ENCODE measurements at places on chromosomes 4 and X.

GRCh38 chrX:50386520-50386919 is 84.1 kb downstream of the DGKK start:
- no peak overlapping the region for H3K4me3 ChIP-seq
- H3K27me3 ChIP-seq, result no peaks in the 10 kb centered on the region
- no peaks in the 10 kb centered on the region for H3K36me3 ChIP-seq
- DNase-seq, result no peak
- no peak overlapping the region for H3K27ac ChIP-seq
- H3K4me1 ChIP-seq, result no peaks in the 10 kb centered on the region

GRCh38 chr4:102411408-102411807 is 66.1 kb upstream of the SLC39A8 start:
- no peaks in the 10 kb centered on the region for H3K36me3 ChIP-seq
- no peak overlapping the region for H3K4me3 ChIP-seq
- no peak overlapping the region for H3K27ac ChIP-seq
- no peak for DNase-seq
- peaks cover 4% of the 10 kb centered on the region for H3K27me3 ChIP-seq

- H3K27me3 ChIP-seq, result no peaks in the 10 kb centered on the region
- no peaks in the 10 kb centered on the region for H3K36me3 ChIP-seq
- peaks cover 17% of the 10 kb centered on the region for H3K4me1 ChIP-seq
- H3K4me3 ChIP-seq, result no peak overlapping the region
- peak overlapping the region; percentile 80 for H3K27ac ChIP-seq
- DNase-seq, result peak; percentile 42
These were observed 5.2 kb upstream of the TCEANC start for GRCh38 chrX:13647709-13648212.

- no peak overlapping the region for H3K27ac ChIP-seq
- H3K36me3 ChIP-seq, result no peaks in the 10 kb centered on the region
These were observed 24.5 kb upstream of the GRID2 start for GRCh38 chr4:92279296-92279695.

GRCh38 chrX:110118530-110118929 is 115.6 kb downstream of the TMEM164 start:
- H3K36me3 ChIP-seq, result peaks cover 7% of the 10 kb centered on the region
- no peak overlapping the region for H3K27ac ChIP-seq
- H3K4me1 ChIP-seq, result no peaks in the 10 kb centered on the region
- H3K27me3 ChIP-seq, result no peaks in the 10 kb centered on the region
- no peak for DNase-seq

DNA sequence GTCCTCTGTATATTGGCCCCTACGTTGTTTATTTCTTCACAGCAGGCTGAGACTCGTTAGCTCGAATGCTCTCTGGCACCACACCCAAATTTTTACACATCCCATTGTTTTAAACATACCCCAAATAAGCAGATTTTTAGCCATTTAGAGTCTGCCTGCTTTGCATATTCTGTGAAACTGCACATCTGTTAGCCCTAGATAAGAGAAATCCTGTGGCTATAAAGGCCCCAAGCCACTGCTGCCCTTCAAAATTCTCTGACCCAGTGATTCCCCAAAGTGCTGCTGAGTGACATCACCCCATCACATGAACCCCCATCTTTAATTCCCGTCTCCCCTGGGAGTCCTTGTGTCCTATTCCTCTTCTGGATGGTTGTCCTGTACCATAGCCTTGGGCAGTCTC is 20.8 kb downstream of the TEX13C start:
- DNase-seq, result no peak
- no peaks in the 10 kb centered on the region for H3K36me3 ChIP-seq

DNA sequence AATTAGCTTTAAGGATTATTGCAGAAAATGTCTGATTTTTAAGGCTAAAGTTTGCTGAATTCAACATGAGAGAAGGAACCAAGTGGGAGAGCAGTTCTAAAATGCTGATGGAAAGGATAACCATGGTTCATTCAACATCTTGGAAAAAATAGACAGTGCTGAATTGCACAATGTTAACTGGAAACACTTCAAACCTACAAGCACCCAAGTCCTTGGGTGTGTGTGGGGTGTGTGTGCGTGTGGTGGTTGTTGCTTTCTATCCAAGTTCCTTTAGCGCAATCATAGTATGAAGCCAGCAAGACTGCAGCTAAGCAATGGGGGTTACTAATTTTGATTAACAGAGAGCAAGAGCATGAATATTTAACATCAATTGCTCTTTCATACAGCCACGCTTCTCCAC is 29.3 kb upstream of the SCOC start:
- DNase-seq, result no peak
- no peaks in the 10 kb centered on the region for H3K36me3 ChIP-seq

DNA sequence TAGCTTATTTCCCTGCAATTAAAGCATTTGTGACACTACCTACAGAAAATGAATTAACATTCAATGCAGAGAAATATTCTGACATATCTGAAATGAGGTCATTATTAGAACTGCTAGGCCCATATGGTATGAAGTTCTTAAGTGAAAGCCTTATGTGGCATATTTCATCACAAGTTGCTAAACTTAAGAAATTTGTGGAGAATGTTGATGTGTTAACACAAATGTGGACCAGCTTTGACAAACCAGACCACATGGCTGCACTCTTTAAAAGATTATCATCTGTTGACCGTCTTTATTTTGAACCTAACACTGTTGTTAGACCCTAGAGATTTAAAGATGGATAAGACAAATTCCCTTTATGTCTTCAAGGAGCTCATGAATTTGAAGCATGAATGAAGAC is 1024.1 kb downstream of the RPA4 start:
- no peaks in the 10 kb centered on the region for H3K27me3 ChIP-seq
- H3K4me1 ChIP-seq, result no peaks in the 10 kb centered on the region
- H3K4me3 ChIP-seq, result no peak overlapping the region
- no peak overlapping the region for H3K27ac ChIP-seq

DNA sequence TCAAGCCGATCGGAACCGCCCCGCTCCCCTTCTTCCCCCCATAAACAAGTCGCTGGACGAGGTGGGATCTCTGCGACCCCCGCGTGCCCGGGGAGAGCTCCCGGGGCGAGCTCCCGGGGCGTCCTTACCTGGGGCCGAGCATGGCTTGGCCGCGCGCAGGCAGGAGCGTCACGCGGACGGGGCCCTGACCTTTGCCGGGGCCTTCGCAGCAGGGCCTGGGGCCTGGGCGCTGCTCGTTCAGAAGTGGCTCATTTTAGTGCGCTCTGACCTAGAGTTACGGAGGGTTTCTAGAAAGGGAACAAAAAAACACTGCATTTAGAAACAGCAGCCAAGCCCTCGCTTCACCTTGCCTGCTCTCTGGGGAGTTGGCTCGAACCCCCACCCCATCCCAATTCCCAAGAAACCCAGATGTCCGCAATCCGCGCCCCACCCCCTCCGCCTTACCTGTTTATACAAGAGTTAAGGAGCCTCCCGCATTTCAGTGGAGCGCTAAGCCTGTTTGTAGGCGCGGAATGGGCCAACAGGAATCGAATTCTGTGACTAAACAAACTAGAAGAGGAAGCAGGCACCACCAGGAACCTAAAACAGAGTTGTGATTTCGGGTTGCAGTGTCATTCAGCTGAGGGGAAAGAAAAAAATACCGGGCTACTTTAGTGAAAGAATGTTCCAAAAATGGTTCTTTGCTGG is 814 bp upstream of the RBM47 start:
- H3K4me1 ChIP-seq, result peaks cover 32% of the 10 kb centered on the region
- peaks cover 45% of the 10 kb centered on the region for H3K27me3 ChIP-seq
- H3K27ac ChIP-seq, result peak overlapping the region; percentile 18
- DNase-seq, result peak; percentile 10
- H3K4me3 ChIP-seq, result peak overlapping the region; percentile 71

DNA sequence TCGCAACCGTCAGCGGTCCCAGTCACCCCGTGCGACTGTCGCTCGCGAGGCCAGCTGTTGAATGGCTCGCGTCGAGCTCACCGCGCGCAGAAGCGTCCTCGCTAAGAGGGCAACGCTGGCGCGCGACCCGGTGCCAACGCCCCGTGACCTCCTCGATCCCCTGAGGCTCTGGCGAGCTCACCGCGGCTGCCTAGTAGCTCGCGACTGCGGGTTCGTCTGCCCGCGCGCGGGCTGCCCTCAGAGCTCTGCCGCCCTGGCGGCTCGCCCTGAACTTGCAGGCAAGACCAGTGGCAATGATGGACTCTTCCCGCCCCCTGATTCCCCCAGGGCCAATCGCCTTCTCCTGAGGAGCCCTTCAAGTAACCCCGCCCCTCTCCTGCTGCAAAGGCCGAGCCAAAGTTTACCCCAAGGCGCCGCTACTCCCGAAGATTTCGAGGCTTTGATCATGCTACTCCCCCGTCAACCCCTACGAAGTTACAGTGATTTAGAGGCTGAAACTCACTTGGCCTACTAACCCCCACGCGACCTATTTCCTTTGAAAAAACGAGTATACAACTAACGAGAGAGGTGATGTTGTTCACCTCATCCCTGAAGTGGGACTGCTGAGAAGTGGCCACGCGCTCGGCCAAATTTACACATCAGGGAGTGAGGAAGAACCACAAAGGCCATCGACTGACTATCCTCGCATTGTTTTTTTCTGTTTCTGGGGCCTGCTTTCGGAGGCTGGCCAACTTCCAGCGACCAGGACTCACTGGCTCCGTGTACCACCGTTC is 37.5 kb downstream of the PGRMC1 start:
- peak overlapping the region; percentile 60 for H3K4me3 ChIP-seq
- H3K27me3 ChIP-seq, result peaks cover 6% of the 10 kb centered on the region
- H3K27ac ChIP-seq, result no peak overlapping the region
- DNase-seq, result peak; percentile 47
- H3K4me1 ChIP-seq, result peaks cover 6% of the 10 kb centered on the region
- no peaks in the 10 kb centered on the region for H3K36me3 ChIP-seq

- no peak for DNase-seq
- peaks cover 3% of the 10 kb centered on the region for H3K4me1 ChIP-seq
- H3K27ac ChIP-seq, result no peak overlapping the region
- H3K27me3 ChIP-seq, result no peaks in the 10 kb centered on the region
These were observed 45.7 kb downstream of the ACOX3 start for GRCh38 chr4:8394806-8395205.

GRCh38 chr4:22668301-22668700 is 24.4 kb upstream of the GBA3 start:
- H3K4me3 ChIP-seq, result no peak overlapping the region
- no peaks in the 10 kb centered on the region for H3K36me3 ChIP-seq
- H3K27ac ChIP-seq, result no peak overlapping the region

DNA sequence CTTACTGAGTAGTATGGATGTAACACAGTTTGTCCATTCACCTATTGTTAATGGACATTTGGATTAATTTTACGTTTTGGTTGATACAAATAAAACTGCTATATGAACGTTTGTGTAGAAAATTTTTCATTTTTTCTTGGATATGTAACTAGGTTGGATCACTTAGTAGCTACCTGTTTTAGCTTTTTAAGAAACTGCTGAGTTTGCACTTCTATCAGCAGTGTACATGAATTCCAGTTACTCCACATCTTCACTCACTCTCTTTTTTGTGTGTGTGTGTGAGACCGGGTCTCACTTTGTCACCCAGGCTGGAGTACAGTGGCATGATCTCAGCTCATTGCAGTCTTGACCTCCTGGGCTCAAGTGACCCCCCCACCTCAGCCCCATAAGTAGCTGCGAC is 15.4 kb downstream of the LARP1B start:
- H3K36me3 ChIP-seq, result peaks cover 35% of the 10 kb centered on the region
- no peak for DNase-seq
- H3K27ac ChIP-seq, result no peak overlapping the region

DNA sequence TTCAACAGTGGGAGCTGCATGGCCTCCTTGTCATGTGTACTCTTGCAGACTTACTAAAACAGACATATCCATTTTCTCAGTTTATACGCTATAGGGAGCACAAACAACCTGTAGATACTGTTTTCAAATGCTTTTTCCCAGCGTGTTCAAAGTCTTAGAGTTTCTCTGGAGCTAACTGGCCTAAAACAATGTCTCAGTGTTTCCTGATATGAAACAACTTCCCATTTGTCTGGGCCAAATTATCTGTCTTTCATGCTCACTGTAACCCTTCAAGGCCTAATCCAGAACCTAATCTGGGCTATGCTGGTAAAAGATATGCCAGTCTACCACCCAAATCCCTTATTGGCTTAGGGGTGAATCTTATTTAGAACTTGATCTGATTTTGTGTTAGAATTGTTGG is 38.8 kb downstream of the RAB40A start:
- H3K27me3 ChIP-seq, result no peaks in the 10 kb centered on the region
- no peak for DNase-seq
- H3K27ac ChIP-seq, result no peak overlapping the region
- H3K4me1 ChIP-seq, result no peaks in the 10 kb centered on the region
- no peak overlapping the region for H3K4me3 ChIP-seq

DNA sequence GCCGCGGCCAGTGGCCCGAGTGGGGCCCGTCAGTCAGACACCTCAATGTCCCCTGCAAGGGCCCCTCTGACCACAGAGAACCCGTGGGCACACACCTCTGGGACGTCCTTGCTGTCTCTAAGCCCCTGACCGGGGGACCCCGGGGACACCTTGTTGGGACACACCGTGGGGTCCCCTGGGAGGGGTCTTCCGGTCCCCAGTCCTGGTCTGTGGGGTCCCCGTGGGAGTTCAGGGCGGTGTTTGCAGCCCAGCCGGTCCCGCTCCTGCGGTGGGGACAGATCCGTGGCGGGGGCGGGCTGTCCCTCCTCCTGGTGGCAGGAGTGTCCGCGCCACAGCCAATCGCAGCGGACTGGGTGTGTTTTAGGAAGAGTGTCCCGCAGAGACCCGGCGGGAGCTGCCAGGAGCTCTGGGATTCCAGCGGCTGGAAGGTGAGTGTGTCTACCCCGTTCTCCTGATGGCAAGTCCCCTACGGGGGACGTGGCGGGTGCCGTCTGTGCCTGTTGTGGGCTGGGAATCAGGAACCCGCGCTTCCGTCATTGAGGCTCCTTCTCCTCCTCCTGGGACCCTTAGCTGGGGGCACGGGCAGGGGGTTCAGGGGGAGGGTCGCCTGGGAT is 5.1 kb upstream of the PLCXD1 start:
- H3K27me3 ChIP-seq, result no peaks in the 10 kb centered on the region
- H3K36me3 ChIP-seq, result no peaks in the 10 kb centered on the region
- peaks cover 13% of the 10 kb centered on the region for H3K4me1 ChIP-seq
- peak overlapping the region; percentile 69 for H3K4me3 ChIP-seq
